SW480 (cell line): ENCODE measurements at places on chromosomes 7 and 10.

GRCh38 chr10:12638103-12638502 is 288.8 kb downstream of the CAMK1D start:
- DNase-seq, result peak; percentile 64

GRCh38 chr7:40621592-40621998 is 486.8 kb downstream of the SUGCT start:
- no peak for DNase-seq

DNA sequence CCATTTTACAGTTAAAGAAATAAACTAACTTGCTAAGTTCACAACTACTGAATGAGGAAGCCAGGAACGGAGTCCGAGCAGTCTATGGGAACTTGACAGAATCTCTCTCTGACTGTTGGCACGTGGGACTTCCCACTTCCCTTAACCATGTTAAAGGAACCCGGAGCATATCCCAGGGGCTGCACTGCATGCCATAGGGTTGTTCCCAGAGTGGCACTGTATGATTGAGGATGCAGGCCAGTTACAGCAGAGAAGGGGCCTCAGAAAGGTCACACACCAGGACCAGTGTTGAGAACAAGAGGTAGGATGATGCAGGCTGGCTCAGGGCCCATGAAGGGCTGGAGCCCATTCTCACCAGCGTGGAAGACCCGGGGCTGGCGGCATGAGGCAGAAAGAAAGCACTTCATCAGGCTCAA is 201.8 kb downstream of the NSUN6 start:
- DNase-seq, result no peak

DNA sequence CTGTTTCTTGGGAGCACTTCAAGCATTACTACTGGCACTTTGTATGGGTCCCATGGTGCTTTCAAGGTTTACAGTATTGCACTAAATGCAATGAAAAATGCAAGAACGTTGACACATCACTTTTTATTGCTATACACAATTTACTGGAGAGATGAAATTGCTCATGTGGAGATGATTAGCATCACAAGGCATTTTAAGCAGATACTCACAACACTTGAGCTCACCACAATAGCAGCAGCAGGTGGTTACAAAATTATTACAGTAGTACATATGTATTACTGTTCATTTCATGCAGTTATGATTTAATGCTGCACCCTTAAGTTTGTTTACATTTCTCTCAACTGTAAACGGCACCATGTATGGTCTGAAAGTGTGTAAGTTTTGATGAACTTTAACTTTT is 537.7 kb downstream of the GRM8 start:
- DNase-seq, result no peak

- DNase-seq, result peak; percentile 89
Observed at GRCh38 chr10:124152139-124153022, 59.0 kb upstream of the CHST15 start.

DNA sequence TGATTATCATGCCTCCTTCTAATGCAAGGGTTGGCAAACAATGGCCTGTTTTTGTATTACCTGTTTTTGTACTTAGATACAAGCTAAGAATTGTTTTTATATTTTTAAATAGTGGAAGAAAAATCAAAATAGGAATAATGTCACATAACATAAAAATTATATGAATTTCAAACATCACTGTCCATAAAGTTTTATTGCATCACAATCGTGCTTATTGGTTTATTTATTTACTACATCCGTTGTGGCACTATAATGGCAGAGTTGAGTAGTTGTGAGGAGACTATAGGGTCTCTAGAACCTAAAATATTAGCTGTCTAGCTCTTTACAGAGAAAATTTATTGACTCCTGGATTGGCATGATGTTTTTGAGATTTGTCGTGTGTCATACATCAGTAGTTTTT is 4.1 kb downstream of the KIF20B start:
- DNase-seq, result no peak

- no peak for DNase-seq
Observed at GRCh38 chr7:94838717-94839116, 68.7 kb upstream of the PPP1R9A start.

GRCh38 chr10:68135922-68136792 is 26.9 kb downstream of the MYPN start:
- DNase-seq, result peak; percentile 65

DNA sequence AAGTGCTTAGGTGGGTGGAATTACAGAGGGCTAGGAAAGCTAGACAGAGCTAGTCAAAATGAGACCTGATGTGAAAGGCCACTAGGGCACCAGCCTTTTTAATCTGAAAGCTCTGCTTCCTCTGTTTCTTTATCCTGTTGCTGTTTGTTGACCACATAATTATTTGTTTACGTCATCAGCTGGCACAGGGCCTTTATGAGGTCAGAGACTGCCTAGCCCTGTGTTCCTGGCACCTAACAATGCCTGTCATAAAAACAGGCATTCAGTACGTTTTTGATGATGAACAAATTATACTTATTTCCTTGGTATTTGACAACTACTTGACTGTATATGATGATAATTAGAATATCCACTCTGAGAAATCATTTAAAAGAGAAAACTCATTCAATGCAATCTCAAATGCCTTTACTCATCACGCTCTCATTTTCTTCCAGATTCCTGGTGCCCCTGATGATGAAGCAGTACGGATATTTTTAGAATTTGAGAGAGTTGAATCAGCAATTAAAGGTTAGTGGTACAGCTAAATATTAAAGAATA is 26.0 kb downstream of the RBM17 start:
- no peak for DNase-seq

GRCh38 chr10:43897765-43898419 is 249.2 kb upstream of the ZNF32 start:
- DNase-seq, result no peak

GRCh38 chr10:59360605-59361405 is 1.5 kb downstream of the FAM13C start:
- DNase-seq, result no peak

- DNase-seq, result no peak
Observed at GRCh38 chr10:50992972-50993766, 81.1 kb upstream of the PRKG1 start.

- DNase-seq, result no peak
Observed at GRCh38 chr7:127628445-127628844, 10.5 kb upstream of the PAX4 start.

DNA sequence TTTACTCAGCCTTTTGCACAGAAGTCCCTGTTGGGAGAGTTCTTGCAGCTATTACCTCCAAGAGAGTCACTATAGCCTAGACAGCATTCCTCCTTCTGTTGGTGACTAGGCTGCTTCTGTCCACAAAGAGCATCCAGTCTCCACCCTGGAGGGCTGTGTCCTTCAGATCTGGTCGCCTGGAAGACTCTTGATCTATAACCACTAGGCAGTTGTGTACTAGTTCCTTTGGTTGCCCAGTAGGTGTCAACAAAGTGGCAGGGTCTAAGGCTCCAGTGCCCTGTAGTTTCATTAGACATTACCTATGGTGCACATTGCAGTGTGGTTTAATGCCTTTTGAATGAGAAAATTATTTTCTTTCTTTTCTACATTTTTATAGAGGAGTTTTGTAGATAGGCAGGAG is 11.3 kb upstream of the AKR1C2 start:
- DNase-seq, result peak; percentile 46

DNA sequence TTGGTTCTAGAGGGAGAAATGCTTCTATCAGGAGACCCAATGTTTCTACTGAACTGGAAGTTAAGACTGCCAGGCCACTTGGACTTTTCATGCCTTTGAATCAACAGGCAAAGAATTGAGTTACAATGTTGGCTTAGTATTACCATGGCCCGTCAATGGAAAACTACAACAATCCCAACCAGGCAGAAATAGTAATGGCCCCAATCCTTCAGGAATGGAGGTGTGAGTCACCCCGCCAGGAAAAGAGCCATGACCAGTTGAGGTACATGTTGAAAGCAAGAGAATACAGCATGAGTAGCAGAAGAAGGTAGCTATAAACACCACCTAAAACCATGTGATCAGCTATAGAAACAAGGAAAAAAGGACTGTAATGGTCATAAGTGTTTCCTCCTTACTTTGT is 101.9 kb downstream of the DGKB start:
- no peak for DNase-seq

GRCh38 chr10:112957640-112958092 is 7.6 kb downstream of the TCF7L2 start:
- no peak for DNase-seq

GRCh38 chr10:77522268-77522809 is 115.3 kb downstream of the KCNMA1 start:
- DNase-seq, result no peak

GRCh38 chr7:148878317-148878716 is 5.8 kb downstream of the EZH2 start:
- DNase-seq, result no peak

- DNase-seq, result no peak
Observed at GRCh38 chr10:37711617-37712488, 145.6 kb downstream of the ZNF248 start.

GRCh38 chr10:45464958-45465567 is 91.0 kb downstream of the ALOX5 start:
- DNase-seq, result peak; percentile 39

GRCh38 chr10:122707535-122707934 is 7.9 kb upstream of the C10orf120 start:
- no peak for DNase-seq

GRCh38 chr10:11014671-11015445 is 2.8 kb upstream of the CELF2 start:
- no peak for DNase-seq

- no peak for DNase-seq
Observed at GRCh38 chr10:93512565-93512964, 16.2 kb downstream of the CEP55 start.

GRCh38 chr7:935164-935873 is 19.2 kb downstream of the ADAP1 start:
- DNase-seq, result no peak

DNA sequence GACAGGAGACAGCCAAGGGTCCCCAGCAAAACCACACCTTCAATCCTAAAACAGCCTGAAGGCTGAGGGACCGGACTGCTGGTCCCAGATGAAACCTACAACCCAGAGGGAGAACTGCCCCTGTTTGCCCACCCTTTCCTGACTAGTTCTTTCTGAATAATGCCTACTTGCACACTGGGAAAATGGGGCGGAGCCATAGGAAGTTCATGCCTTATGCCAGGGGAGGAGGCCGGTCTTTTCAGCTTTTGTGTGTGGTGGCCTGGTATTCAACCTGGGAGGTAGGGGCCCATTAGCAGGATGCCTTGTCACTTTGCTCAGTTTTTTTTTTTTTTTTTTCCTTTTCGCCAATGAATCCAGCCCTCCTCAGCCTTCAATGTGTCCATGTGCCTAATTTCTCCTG is 20.7 kb downstream of the TOMM7 start:
- no peak for DNase-seq

DNA sequence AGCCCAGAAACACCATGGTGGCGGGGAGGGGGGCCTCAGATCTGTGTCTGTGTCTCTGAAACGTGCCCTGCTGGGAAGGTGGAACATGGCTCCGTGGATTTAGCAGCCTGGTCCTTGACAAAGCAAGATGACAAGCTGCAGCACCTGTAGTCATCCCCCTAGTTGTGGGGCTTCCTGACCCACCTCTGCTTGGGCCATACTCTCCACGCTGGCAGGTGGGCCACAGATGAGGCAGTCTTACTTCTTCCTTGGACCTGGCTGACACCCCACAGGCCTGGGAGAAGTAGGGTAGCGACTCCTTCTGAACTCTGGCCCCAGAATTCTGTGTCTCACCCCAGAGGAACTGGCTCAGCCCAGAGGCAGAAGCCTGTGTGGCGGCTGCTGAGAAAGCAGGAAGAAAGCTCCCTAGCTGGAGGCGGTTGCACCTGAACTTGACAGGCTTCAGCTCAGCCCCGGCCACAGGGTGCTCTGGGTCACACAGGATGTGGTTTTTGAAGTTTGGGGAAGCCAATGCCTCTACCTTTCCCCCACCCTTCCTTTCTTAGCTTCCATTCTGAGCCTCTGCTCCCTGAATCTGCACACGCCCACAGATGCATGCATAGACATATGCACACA is 113.9 kb downstream of the ABLIM1 start:
- peak; percentile 40 for DNase-seq

- no peak for DNase-seq
Observed at GRCh38 chr7:94190599-94191061, 186.5 kb upstream of the BET1 start.

GRCh38 chr10:68434657-68435056 is 27.6 kb upstream of the RUFY2 start:
- no peak for DNase-seq

GRCh38 chr10:42632564-42632963 is 5.8 kb downstream of the ZNF33B start:
- DNase-seq, result no peak

GRCh38 chr7:131103997-131104396 is 223.7 kb upstream of the MKLN1 start:
- DNase-seq, result no peak
